Activated CD4-positive, alpha-beta T cell treated with anti-CD3 and anti-CD28 coated beads, Interleukin-2, amount 10 ng/mL, durations not matched to agents 7 days and 5 days (primary cell): ENCODE measurements at places on chromosomes 12 and 14.

GRCh38 chr12:67526129-67526528 lies 122.4 kb upstream of the DYRK2 start:
- DNase-seq, result no peak

- DNase-seq, result no peak
These were observed 75.6 kb upstream of the RASSF3 start for GRCh38 chr12:64534672-64535199.

- DNase-seq, result no peak
These were observed 152.1 kb downstream of the DUSP6 start for GRCh38 chr12:89200217-89200616.

DNA sequence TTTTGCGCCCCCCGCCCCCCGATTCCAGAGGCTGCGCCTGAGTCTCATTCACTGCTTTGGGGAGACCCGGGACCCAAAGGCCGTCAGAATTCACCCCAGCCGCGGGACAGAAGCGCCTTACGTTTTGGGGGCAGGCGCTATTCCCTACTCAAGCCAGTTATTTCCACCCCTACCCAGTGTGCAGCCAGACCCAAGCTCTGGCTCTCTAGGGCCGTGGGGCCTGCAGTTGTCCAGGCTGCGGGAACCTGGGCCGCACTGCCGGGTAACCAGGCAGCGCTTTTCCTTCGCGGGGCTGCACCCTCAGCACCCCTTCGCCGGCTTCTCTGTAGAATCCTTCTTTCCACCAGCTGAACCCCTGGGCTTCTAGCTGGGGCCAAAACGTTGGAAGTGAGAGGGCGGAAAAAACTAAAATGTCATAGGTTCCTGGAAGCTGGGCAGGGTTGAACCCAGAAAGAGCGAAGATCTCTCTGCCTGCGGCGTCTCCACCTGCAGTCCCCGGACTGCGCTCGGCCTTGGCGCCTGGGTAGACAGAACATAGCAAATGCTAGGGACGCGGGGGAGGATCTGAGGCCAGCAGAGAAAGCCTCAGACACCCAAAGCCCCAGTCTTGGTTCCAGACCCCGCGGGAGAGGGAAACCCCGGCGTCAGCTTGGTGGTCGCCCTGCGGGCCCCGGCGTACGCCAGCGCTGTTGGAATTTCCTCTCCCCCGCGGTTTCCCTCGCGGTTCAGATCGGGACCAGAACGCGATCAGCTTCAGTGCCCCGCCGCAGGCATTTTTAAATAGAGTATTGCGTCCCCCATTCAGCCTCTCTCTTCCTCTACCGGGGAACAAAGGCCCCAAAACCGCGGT lies 18.3 kb downstream of the TBX3 start:
- no peak for DNase-seq

DNA sequence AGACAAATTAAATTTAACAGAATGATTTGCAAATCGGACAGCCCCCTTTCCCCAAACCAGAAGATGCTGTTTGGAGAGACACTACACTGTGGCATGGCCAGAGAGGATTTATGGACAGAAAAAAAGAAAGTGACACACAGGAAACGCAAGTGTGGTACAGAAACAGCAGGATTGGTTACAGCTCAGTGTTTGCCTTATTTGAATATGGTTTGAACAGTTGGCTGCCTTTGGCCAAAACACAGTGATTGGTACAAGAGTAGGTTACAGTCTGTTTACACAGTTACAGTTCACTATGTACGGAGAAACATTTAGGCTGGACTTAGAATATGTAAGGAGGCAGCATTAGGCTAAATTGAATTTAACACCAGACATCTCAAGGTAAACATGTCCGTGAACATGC lies 335.3 kb downstream of the NPAS3 start:
- no peak for DNase-seq

- DNase-seq, result no peak
These were observed 25.0 kb downstream of the NTF3 start for GRCh38 chr12:5456906-5457305.

DNA sequence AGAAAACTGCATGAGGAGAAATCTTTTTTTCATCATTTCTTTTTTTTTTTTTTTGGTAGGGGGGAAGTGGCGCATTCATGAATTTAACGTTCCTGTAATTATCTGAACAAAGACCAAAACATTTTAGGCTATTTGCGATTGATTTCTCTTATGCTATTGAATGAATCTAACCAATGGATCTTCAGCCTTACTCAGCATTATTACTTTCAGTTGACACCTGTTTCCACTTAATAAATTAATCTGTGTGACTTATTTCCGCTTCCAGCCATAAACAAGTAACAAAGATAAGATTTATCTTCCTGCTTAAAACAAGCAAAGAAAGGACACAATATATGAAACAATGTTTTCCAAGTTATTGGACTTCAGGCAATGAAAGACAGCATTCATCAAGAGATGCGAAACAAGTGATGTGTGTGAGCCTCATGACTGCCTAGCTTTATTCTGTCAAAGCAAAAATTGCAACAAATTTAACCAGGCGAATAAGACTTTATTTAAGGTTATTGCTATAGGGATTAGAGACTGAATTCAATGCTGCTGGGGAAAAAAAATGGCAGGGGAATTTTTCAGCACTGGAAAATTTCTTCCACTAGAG lies 1026.9 kb downstream of the LRFN5 start:
- DNase-seq, result no peak

GRCh38 chr12:53776872-53777271 lies 25.1 kb upstream of the CISTR start:
- no peak for DNase-seq

GRCh38 chr12:29048787-29049186 lies 100.3 kb upstream of the FAR2 start:
- no peak for DNase-seq

DNA sequence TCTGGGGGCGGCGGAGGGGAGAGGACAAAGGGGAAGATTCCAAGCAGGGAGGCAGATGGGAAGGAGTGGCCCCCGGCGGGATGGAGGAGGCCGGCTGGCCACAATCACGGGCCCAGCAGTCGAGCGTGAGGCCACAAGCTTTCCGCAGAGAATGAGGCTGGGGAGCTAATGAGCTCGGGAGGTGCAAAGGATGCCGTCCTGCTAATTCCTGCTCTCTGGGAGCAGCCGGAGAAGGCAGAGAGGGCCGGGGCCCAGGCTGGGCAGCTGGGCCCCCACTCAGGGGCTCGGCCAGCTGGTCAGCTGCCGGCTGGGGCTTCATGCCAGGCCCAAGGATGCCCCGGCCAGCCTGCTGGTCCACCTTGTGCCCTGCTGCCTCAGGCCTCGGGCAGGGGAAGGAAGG lies 98.1 kb upstream of the LHX5 start:
- DNase-seq, result no peak

DNA sequence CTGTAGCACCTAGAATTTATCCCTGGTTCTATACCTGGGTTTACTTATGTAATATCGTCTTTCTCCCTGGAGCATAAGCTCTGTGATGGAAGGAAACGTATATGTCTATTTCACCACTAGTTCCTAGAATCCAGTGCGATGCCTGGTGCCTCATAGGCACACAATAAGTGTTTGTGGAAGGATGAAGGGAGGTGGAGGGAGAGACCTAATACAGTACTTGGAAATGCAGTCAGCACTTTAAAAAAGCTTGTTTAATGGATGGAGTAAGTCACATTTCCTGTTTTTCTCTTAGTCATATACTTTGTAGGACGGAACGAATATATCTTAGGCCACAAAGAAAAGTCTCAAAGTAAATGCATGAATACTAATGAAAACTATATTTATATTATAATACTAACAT lies 186.5 kb upstream of the HMGA2 start:
- DNase-seq, result no peak

- DNase-seq, result no peak
These were observed 89.3 kb downstream of the DUSP6 start for GRCh38 chr12:89262855-89263552.

GRCh38 chr12:64044191-64044590 lies 177.9 kb downstream of the KICS2 start:
- no peak for DNase-seq

- no peak for DNase-seq
These were observed 42.1 kb upstream of the SOCS2 start for GRCh38 chr12:93530358-93530757.

- DNase-seq, result no peak
These were observed 12.9 kb downstream of the VPS37B start for GRCh38 chr12:122882908-122883558.

DNA sequence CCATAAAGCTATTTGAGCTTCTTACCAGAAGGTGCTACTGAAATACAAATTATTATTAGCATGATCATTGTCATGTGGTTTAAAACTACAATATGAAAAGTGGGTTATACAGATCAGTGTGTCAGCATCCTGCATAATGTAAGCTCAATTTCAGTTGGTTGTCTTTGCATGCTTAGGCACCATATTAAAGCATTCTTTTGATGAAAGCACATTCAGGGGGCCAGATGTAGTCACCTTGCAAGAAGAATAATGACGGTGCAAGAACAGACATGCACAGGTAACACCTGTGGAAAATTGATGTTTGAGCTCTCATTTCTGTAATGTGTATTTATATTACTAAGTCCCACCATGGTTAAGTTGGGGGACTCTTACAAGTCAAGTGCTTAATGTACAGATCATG lies 123.9 kb downstream of the PAX9 start:
- DNase-seq, result no peak

GRCh38 chr14:99508896-99509629 lies 27.9 kb downstream of the CCNK start:
- DNase-seq, result no peak

DNA sequence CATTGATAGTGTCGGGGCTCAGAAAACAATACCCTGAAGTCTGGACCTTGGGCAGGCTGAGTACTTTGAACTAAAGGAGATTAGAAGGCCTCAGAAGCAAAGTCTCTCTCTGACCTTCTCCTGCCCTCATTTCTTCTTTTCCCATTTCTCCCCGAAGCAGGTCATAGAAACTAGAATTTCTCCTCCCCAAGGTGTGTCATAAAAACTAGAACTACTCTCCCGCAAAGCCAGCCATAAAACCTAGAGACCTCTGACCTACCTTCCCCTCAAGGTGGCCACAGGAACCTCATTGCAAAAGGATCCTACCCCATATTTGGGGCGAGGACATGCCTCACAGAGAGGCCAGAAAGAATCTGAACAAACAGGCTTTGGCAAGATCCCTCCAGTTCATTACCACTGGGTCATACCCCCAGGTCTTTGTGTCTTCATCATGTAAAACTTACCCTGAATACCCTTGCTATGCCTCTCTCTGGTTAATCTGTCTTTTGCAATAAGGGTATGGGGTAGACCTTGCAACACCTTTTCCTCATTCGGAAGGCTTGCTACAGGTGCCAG lies 64.7 kb upstream of the ZFP36L1 start:
- DNase-seq, result no peak

DNA sequence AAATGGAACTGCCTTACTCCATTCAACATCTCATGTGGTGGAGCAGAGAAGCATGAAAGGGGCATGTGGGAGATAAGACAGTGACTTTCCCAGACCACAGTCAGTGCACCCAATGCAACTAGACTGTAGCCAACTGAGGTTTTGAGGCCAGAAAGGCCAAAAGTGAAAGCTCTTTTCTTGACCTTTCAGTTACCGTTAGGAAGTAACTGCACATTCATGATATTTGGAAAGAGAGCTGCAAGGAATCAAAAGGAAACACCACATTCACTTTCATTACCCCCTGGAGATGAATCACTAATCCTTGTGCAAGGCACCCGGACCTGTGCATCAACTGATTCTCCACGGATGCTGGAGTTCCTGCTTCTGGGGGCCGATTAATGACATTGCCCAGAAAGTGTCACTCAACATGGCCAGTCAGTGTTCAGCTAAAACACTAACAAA lies 72.9 kb upstream of the ELK3 start:
- DNase-seq, result no peak

DNA sequence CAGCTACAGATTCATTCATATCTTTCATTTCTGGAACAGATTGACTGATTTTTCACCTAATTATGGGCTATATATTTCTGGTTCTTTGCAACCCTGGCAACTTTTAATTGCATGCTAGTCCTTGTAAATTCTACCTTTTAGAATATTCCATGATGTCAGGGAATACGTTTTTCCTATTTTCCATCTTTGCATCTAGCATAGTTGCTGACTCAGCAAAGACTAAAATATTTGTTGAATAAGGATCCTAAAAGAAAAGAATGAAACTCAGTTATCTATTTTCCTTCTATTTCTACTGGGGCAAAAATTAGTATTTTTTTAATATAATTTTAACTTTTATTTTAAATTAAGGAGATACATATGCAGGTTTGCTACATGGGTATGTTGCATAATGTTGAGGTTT lies 438.3 kb downstream of the GXYLT1 start:
- no peak for DNase-seq

DNA sequence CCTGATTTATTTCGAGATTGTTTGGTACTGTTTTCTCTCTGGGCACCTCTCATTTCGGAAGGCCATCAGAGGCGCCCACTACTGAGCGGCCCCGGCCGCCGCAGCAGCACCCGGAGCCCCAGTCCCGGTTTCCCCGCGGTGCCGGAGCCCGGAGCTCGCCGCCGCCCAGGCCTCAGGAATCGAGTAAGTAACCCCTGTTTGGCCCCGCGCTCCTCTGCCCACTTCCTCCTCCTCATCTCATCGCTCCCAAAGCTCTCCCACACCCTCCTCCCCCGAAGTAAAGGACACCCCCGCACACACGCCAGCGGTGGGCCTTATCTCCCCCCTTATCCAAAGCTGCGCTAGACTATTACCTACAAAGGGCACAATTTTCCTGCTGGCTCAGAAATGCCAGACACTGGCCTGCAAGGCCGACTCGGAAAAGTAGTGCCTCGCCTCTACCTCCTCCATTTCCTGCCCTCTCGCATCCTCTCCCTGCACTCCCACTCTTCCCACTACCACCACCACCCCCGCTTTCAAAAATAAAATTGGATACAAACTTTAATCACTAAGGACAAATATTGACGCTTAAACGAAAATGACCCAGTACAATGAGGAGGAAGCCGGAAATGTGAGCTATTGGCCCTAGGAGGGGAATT lies 637 bp upstream of the FOXG1 start:
- no peak for DNase-seq

GRCh38 chr12:93223440-93224426 lies 154.0 kb upstream of the NUDT4 start:
- DNase-seq, result no peak

- DNase-seq, result no peak
These were observed 272.9 kb downstream of the ADGRD1 start for GRCh38 chr12:131226345-131227265.

DNA sequence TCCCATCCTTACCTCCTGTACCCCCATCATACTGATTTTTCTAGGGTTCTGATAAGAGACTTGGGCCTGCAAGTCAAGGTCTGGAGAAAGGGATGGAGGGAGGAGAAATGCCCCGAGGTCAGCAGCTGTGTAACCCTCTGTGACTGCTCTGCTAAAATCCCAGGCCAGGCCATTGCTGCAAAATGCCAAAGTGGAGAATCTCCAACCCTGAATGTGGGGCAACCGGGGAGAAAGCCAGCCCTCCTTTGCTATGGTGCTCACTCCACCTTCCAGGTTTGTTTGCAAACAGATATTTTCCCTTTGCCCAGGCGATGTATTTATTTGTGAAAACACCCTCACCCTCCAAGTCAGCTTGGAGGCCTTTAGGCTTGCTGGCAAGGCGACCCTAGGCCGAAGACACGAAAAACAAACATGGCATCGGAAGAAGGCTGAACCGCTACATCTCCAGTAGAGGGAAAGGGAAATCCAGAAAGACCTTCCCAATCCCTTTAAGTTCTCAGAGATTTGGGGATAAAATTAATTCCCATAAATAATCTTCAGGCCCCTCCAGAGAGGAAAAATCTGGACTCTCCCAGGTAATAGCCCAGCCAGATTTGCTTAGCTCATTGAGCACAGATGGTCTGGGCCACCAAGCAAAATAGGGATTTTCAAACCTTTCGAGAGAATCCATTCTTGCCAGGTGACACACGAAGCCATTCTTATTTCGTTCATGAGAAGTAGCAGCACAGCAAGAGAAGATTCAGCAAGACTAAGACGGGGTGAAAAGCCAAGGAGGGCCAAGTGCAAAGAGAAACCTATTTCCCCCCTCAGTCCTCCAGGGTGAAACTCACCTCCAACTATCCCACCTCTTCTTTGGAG lies 1.3 kb upstream of the TBX5 start:
- DNase-seq, result no peak
